ENCODE measurements at places on chromosomes 4 and X. TPM values are rescaled to one million over a fixed set of nuclear protein-coding genes. Genes with fewer than 3 reads are reported as not detected.

ETNPPL gene
- total RNA-seq: not detected

NDUFC1 gene
- 66.5 TPM for total RNA-seq

GPR50 gene
- total RNA-seq: not detected

KCNE5 gene
- total RNA-seq: 0.25 TPM

AGA gene
- total RNA-seq: 37.0 TPM

TBC1D8B gene
- total RNA-seq: 11.3 TPM

Measured in aortic smooth muscle cell (primary cell).